ENCODE measurements at places on chromosomes 2 and 18.

- no peak for DNase-seq
Measured at GRCh38 chr18:48136827-48137373, 206.4 kb upstream of the SMAD2 start.

- DNase-seq, result no peak
Measured at GRCh38 chr18:50092245-50092805, 102.6 kb downstream of the MYO5B start.

- DNase-seq, result no peak
Measured at GRCh38 chr2:212646698-212647366, 108.2 kb upstream of the ERBB4 start.

DNA sequence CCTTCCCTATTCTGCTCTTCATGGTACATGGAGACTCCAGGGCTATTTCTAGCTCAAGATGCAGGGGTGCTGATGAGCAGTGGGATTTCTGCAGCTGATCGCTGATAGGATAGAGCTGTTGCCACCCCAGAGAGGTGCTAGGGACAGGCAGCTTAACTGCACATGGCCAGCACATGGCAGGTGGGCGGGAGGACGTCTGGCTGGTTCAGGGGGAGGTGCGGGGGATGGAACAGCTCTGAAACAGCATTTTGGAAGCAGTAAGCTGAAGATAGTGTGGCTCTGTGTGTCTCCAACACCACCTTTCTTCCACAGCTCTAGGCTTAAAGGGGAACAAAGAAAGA is 151.9 kb upstream of the PELI1 start:
- DNase-seq, result no peak

GRCh38 chr2:182186132-182186735 is 200.6 kb downstream of the PPP1R1C start:
- no peak for DNase-seq

DNA sequence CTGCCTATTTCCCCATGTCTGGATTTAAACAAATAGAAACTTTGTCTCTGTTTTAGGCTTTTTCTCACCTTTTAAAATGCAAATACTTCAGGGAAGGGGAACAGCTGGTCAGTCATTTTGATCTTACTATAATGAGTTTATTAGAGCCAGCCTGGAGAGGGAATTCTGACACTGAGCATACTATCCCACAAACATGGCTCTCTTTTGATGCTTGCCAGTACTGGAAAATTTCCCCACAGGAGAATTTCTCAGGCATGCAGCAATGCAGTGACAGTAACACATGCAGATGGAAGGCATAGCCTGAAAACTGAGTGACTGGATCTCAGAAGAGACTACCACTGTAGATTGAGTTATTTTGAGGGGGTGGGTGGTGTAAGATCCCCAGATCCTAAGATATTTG is 974.3 kb upstream of the CELF4 start:
- no peak for DNase-seq

- no peak for DNase-seq
Measured at GRCh38 chr2:7405861-7406715, 488.9 kb downstream of the RNF144A start.

GRCh38 chr2:27024812-27025211 is 8.0 kb upstream of the TMEM214 start:
- DNase-seq, result no peak

GRCh38 chr2:52881606-52882005 is 886.0 kb upstream of the CHAC2 start:
- no peak for DNase-seq

DNA sequence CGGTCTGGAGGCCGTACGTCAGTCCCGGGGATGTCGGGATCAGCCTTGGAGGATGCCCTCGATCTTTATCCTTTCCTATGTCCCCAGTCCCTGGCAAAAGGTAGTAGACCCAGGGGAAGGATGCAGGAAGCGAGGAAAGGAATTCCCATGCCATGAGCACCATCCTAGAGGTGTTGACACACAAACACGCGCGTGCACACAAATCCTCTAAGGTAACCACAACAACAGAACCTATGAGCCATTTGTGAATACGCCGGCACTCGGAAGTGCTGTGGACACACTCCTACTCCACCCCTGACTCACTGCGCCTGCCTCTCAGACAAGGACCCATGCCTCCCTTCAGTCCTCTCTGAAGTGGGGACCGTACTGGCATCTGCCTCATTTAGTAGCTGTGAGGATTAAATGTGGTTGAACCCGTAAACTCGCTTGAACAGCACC is 11.3 kb upstream of the MLPH start:
- DNase-seq, result peak; percentile 62

GRCh38 chr2:239355139-239355538 is 45.7 kb downstream of the HDAC4 start:
- DNase-seq, result no peak

- no peak for DNase-seq
Measured at GRCh38 chr2:12070153-12070552, 323.7 kb downstream of the LPIN1 start.

GRCh38 chr18:79931475-79931874 is 20.0 kb downstream of the SLC66A2 start:
- no peak for DNase-seq

DNA sequence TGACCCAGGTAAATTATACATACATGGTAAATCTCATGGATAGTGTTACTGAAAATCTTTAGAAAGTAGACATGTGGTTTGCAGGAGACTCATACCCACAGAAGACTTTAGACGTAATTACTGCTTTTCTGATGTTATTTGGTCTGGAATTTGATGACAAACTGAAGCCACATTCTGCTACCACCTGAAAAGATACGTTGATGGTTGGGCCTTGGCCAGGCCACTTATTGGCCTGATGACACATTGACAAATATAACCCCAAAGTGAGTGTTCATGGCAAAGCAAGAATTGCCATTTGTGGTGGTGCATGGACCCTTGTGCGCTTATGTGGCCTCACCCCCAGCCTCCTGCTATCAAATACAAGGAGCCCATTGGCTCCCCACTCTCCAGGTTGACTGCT is 155.6 kb downstream of the METTL4 start:
- DNase-seq, result no peak

DNA sequence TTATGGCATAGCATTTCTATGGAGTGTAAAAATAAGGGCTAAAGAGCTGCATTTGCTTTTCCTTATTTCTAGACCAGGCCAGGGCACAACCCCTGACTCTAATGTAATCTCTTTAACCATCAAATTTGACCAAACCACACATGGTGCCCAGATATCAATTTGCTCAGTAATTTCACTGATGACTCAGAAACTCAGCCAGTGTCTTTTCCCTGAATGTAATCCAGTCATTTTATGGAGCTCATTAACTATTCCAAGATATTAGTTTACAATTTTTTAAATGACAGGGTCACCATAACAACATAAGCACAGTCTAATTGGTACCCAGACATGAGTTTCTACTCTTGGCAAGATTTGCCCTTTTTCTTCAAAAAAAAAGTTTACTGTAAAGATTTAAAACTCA is 270.8 kb upstream of the AGAP1 start:
- no peak for DNase-seq

DNA sequence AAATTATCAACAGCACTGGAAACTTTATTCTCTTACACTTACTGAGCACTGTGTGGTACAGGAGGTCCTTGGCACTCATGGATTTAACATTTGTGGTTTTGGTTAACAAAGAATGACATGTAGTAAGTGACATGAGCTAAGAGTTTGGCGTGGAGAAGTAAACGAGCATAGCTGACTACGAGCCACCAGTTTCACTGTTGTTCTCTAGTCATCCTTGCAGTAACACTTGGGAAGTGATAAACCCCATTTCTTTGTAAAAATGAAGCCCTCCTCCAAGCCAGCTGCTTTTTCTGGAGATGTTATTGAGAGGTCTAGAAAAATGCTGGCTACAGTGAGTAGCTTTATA is 32.7 kb downstream of the QPCT start:
- DNase-seq, result peak; percentile 22

- DNase-seq, result peak; percentile 45
Measured at GRCh38 chr2:197500503-197501131, 438 bp downstream of the HSPE1 start.

DNA sequence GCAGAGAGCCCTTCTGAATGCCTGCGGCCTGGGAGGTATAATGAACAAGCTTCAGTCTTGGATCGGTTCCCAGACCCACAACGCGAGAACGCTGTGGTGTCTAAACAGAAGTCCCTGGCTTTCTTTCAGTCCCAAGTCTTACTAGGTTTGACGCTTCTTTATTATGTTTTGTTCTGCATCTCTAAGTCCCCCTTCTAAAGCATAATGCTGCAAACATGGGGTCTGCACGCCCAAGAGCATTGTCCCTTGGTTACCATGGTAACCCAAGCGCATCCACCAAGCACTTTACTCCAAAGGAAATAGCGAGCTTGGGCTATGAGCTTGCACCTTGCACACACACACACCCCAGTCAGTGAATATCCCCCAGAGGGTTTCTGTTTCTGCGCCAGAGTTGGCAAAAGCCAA is 193.7 kb downstream of the INO80D start:
- DNase-seq, result no peak

GRCh38 chr2:127378720-127379119 is 9.1 kb downstream of the MAP3K2 start:
- no peak for DNase-seq

DNA sequence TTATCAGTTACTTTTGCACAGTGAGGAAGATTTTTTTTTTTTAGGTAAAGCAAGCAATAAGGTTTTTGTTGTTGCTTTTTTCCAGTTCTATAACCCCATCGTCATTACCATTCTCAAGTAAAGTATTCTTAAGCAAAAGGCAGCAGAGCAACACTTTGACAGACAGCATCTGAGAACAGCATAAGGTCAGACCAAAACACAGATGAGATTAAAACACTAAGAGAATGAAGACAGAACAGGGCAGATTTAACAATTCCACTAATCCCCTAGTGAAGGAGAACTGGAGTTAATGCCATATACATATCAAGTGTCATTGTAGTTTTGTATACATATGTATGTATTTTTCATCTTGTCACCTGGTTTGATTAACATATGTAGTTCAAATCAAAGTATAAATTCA is 290.2 kb downstream of the METTL4 start:
- DNase-seq, result no peak

GRCh38 chr2:144015655-144016245 is 504.2 kb downstream of the ZEB2 start:
- no peak for DNase-seq

GRCh38 chr18:12839526-12840196 is 44.4 kb downstream of the PTPN2 start:
- DNase-seq, result no peak

DNA sequence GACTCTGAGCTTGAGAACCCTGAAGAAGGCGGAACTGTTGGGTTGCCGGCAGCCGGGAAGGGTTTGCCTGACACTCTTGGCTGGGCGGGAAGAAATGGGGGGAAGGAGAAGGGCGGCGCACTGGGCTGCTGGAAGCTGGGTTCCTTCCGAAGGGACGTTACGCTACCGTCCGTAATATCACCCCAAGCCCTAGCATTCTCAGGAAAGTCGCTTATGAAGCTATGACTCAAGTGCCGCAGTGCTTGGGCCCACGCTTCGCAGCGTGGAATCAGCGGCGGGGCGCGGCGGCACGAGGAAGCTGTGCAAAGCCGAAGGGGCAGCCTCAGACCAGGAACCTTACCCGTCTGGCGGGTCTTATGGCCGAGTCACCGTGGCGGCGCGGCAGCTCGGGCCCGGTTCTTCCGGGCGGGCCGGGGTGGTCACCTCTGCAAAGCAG is 50.2 kb upstream of the SIGLEC15 start:
- peak; percentile 74 for DNase-seq

GRCh38 chr18:56481751-56482150 is 156.6 kb downstream of the TXNL1 start:
- DNase-seq, result no peak

DNA sequence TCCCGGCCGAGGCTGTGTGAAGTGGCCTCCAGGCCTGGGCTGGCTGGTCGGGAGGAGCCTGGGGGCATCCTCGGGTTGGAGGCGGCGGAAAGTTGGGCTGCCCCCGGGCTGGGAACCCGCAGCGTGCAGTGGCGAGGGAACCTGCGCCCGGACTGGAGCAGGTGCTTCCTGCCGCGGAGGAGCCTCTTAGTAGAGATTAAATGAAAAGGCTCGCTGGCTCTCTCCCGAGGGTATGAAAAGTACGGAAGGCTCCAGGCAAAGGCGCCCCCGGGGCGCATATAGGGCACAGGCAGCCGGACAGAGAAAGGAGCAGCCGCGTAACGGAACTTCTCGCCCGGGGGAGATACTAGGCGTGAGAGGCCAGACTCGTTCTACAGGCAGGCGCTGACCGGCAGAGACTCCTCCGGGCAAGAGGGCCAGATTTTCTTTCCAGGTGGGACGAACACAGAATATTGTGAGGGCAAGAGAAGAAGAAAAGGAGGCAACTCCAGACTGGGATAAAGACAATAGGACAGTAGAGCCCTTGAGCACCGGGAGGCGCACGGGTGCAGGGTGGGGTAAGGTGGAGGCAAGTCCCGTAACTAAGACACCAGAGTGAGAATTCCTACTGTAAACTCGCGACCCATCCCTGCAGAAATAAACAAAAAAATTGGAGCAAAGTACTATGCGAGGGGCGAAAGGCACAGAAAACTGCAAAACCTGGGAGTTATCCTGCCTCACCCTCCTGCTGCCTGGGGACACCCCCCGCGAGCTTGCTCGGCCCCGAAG is 816 bp downstream of the CDH2 start:
- no peak for DNase-seq

DNA sequence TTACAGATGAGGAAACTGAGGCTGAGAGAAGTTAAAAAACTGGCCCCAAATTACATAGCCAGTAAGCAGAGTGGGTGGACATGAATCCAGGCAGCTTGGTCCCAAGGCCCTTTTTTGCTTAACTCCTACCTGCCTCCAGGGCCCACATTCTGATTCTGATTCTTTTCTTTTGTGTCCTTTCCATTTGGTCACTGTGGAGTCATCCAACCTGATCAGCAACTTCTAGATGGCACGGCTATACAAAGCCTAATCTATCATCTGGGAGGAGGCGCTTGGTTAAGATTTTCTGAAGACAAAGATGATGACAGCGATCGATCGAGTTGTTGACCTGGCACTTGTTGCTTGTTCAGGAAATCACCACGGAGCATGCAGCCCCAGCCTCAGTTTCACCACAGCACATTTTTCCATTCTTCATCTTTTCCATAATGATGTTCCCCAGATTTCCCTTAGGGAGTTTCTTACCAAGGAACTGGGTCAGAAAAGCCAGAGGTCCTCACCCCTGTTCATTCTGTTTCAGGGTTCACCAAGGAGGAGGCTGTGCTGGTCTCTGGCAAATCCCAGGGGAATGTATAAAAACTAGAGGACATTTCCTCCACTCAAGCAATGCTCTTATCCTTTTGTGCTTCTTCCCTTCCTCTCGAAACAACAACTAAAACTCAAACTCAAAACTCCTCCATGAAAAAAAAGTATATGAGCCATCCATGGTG is 6.9 kb upstream of the IGFBP2 start:
- DNase-seq, result no peak

Measured in stimulated activated CD4-positive, alpha-beta T cell treated with anti-CD3 and anti-CD28 coated beads, Interleukin-2, amount 100 ng/mL, for 24 hours (primary cell).